RCC 7860 (cell line): ENCODE measurements at places on chromosomes 7 and 10.

- DNase-seq = no peak
These were observed 40.8 kb downstream of the ZNF107 start for GRCh38 chr7:64706625-64707292.

DNA sequence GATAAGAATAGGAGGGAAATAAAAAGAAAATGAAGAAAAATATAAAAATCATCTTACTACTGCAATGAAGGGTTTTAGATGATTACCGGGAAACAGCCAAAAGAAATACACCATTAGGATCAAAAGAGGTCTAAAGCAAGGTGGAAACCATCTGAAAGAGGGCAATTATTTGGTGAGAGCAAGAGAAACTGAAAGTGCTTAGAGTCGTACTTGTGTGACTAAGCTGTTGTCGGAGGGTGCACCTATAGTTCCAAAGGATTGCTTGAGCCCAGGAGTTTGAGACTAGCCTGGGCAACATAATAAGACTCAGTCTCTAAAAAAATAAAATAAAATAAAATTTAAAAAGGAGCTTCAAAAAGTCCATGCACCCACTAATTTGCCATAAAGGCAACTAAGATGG, 169.5 kb downstream of the DKK1 start:
- no peak for DNase-seq

- no peak for DNase-seq
These were observed 756.4 kb downstream of the XPNPEP1 start for GRCh38 chr10:109166935-109167334.

GRCh38 chr10:110797416-110797815, 74.3 kb upstream of the PDCD4 start:
- no peak for DNase-seq

GRCh38 chr7:27774717-27775328, 34.9 kb downstream of the TAX1BP1 start:
- DNase-seq = no peak

- DNase-seq = peak; percentile 48
These were observed 989 bp downstream of the SRPK2 start for GRCh38 chr7:105387508-105388355.

GRCh38 chr7:2969398-2970306, 74.0 kb downstream of the CARD11 start:
- DNase-seq = no peak

DNA sequence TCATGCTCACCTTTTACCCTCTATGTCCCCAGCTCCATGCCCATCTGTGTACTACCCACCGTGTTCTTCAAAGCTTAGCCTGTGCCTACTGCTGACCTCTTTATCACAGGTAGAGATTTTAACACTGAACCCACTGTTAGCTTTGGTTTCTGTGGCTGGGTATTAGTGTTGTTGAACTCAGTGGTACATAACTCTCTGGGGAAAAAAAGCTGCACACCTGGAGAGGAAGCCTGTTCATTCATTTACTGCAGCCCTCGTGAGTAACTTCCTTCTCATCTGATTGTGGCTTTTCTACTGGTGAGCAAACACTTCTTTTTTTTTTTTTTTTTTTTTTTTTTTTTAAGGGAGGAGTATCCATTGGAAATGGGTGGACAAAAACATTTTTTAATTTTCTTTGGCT, 326.3 kb downstream of the CCSER2 start:
- no peak for DNase-seq

DNA sequence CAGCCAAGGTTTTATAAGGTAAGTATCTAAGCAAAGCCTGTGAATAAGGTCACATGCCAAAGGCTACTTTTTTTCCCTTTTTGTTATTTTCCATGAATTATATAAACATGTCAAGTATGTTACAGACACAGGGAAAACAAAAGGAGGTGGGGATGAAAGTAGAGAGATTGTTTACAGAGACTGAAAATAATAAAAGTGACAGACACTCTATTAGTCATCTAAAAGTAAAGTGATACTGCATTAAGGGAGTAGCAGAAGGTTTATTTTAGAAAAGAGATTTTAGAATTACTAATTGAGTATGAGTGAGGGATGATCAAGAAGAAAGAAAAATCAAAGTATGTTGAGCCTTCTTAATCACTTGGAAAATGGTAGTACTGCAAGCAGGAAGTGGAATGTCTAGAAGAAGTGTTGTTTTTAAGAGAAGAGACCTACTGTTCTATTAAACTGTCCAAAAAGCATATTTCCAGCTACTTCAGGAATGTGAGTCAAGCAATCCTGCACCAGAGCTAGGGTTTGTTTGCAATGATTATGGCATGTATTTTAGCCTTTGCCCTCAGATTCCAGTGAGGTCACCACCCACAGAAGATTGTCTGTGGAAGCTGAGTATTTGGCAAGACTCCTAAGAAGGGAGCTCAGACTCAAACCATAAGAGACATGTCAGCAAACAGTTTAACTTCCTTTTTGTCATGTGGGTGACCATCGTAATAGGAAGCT, 177.9 kb upstream of the PLXDC2 start:
- peak; percentile 80 for DNase-seq

DNA sequence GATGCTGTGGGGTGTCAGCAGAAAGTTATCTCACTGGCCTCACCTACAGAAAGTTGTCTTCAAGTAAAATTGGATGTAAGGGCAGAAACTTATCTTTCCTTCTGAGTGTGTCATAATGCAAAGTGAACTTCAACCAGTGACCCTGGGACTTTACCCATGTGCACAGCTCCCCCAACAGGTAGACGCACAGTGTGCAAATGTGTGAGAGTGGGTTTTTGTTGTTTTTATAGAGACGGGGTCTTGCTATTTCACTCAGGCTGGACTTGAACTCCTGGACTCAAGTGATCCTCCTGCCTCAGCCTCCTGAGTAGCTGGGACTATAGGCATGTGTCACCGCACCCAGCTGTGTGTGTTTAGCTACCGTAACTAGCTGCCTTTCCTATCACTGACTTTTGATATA, 6.4 kb upstream of the KAZALD1 start:
- no peak for DNase-seq

- no peak for DNase-seq
These were observed 10.7 kb upstream of the STEAP4 start for GRCh38 chr7:88317422-88317821.

GRCh38 chr7:7183061-7183837, 905 bp downstream of the C1GALT1 start:
- DNase-seq = no peak

GRCh38 chr7:5774136-5774535, 7.3 kb downstream of the RNF216 start:
- DNase-seq = no peak

DNA sequence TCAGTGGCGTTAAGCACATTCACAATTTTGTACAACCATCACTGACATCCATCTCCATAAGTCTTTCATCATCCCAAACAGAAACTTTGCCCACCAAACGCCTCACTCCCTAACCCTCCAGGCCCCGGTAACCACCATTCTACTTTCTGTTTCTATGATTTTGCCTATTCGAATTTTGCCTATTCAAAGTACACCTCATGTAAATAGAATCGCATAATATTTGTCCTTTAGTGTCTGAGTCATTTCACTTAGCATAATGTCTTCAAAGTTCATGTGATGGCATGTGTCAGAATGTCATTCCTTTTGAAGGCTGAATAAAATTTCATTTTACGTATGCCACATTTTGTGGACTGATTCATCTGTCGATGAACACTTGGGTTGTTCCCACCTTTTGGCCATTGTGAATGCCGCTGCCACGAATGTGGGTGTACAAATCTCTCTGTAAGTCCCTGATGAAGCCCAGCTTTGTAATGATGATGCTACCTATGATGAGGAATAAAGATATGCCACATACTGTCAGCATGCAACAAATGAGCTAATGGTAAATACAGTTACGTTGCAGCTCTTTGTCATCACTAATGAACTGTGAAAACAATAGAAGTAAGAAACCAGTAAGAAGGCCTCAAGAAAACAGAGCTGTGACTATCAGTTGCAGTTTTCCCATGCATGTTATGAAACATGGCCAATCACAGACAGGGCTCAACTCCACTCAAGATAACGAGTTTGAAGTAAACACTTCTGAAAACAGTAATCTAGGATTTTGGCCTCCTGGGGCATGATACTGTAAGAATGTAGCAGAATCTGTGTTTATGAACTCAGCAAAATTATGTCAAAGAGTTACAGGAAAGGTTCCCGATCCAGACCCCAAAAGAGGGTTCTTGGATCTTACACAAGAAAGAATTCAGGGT, 120.0 kb downstream of the ADAM12 start:
- DNase-seq = peak; percentile 36

DNA sequence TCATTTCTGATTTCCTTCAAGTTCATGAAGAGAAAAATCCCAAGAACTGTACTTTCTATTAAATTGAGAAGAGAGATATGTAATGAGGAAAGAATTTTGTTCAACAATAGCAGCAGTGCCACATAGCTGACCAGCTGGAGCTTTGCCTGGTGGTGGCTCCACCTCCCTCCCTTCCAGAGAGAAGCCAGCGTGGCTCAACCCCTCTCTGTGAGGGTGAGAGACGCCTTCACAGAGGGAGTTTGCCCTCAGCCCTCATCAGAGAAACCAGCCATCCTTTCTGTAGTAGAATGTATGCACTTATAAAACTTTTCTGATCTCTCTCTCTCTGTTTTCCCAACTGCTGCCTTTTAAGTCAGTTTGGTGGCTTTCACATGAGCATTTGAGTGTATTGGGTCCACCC, 20.5 kb upstream of the COL1A2 start:
- DNase-seq = no peak

DNA sequence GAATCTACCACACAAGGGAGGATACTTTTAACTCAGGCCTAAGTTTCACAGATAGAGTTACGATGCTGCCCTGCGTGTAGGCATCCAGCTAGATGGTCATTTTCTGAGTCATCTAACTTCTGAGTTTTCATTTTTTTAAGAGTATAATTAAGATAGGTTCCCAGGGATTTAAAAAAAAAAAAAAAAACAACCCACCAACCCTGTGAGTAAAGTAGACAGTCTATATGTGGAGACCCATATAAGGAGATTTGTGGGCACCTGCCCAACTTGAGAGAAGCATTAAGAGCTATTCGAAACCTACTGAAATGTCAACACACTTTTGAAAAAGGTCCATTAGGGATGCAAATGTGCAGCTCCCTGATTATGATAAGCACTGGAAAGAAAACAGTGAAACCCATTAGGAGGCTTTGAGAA, 257.3 kb downstream of the TRIL start:
- no peak for DNase-seq

DNA sequence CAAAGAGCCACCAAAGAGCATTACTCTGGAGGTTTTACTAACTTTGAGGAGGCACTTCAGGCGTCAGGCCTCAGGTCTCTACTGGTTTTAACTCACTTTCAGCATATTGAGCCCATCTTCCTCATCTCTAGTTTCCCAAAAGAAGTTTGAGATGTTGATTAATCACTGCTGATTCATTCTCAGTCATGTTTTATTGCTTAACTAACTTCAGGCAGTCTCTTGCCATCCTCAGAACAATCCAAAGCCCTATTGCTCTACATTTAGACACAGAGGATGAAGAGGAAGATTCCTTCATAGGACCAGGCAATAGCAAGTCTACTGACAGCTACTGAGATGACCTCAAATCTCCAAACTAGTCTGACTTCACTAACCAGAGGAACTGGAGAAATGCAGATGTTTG, 39.1 kb upstream of the BET1 start:
- DNase-seq = peak; percentile 81
